ENCODE measurements at places on chromosomes 5 and 9.

DNA sequence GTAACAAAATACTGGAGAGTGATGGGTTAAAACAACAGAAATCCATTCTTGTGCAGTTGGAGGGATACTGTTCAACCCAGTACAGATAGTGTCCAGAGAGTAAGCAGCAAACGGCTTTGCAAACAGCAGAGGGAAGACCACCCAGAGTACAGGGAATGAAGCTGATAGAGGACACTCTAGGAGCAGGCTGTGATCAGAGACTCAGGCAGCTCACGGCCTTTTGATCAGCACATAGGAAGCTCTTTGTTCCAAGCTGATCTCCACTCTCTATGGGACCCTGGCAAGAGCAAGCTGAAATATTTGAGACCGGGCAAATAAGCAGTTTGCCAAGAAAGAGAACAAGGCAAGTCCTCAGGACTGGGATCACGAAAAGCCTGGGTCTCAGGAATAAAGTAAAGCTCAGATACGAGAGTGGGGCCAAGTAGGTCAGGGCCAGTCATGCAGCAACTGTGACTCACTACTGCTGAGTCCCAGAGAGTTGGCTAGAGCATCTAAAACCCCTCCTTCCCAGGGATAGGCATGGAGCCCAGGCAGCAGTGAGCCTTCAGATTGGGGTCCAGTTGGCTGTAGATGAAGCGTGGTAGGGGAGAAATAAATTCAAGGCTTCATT lies 52.4 kb downstream of the MELK start:
- no peak for DNase-seq

GRCh38 chr5:136080113-136080482 lies 51.3 kb downstream of the TGFBI start:
- DNase-seq: no peak

DNA sequence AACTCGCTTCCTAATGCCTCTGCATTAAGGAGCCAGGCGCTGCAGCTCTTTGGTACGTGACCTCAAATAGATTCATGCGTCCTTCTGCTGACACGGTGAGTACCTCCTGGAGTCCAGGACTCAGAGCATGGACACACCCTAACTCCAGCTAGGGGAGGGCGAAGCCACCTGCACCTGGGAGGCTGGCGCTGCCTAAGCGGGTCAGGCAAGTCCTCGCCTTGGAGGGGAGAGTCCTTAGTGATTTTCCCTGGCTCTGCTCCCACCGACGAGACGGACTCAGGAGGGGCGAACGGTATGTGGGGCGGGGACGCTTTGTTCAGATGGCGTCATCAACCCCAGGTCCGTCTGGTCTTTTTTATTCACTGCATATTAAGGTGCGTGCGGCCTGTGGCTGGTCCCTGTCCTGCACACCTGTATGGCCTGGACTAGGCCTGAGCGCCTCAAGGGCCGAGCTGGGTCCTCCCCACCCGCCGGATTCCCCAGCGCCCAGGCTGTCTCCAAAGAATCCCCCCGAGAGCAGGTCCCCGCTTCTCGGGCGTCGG lies 50.3 kb downstream of the NSUN2 start:
- DNase-seq: no peak

- DNase-seq: no peak
Observed at GRCh38 chr9:92616199-92616641, 53.7 kb downstream of the IPPK start.

DNA sequence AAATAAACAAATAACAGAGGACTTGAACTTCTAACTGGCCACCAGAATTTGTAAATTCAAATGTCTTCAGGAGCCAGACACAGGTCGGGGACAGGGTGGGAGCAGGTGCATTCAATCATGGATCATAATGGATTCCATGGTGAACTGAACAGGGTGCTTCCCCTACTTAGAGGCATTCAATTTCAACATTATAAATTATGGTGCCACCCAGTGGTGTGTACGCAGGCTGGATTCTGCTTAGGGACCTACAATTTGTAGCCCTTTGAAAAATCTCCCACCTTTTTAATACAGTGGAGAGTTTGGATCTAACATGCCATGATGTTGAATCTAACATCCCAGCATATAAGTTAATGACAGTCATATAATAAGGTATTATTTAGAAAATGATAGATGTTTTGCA lies 22.3 kb downstream of the KLF9 start:
- DNase-seq: no peak

- no peak for DNase-seq
Observed at GRCh38 chr5:73265641-73266040, 92.6 kb downstream of the TMEM174 start.

DNA sequence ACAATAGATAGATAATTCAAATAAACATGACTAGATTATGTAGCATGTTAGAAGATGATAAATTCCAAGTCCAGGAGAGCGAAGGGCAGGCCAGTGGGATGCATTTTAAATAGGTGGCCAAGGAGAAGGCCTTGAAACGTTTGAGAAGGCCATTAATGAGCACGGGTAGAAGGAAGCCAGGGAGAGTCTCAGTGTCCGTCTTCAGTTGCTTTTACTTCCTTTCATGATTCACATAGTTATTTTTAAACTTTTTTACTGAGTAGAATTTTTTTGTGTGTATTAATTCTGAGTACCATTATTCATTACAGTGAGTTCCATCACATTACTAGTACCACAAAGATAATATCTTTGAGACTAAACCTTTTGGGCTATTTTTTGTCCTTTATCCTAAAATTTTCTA lies 259.2 kb downstream of the ARRDC3 start:
- DNase-seq: no peak

DNA sequence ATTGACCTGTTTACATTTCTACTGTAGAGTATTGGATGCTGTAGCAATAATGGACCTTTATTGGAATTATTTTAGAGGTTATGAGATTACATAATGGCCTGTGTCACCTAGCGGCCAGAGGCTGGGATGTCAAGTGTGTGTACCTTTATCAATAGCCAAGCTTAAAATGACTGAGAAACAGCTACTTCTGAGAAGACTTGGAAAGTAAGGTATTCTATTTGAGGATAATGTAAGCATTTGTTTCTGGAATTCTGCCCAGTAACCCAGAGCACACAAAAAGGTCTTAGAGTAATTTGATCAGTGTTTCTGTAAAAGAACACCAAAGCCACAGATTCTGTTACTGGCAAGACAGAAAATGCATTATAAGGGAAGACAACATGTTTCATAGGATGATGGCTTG lies 116.8 kb downstream of the MACIR start:
- DNase-seq: no peak

- DNase-seq: no peak
Observed at GRCh38 chr5:125526966-125527365, 780.5 kb upstream of the ZNF608 start.

All from GDM1 (cell line).